ENCODE measurements at places on chromosomes 4 and X.

- no peak for DNase-seq
Measured at GRCh38 chrX:154382483-154383069, 3.5 kb downstream of the EMD start.

GRCh38 chr4:162582180-162582579, 418.4 kb upstream of the FSTL5 start:
- no peak for DNase-seq

DNA sequence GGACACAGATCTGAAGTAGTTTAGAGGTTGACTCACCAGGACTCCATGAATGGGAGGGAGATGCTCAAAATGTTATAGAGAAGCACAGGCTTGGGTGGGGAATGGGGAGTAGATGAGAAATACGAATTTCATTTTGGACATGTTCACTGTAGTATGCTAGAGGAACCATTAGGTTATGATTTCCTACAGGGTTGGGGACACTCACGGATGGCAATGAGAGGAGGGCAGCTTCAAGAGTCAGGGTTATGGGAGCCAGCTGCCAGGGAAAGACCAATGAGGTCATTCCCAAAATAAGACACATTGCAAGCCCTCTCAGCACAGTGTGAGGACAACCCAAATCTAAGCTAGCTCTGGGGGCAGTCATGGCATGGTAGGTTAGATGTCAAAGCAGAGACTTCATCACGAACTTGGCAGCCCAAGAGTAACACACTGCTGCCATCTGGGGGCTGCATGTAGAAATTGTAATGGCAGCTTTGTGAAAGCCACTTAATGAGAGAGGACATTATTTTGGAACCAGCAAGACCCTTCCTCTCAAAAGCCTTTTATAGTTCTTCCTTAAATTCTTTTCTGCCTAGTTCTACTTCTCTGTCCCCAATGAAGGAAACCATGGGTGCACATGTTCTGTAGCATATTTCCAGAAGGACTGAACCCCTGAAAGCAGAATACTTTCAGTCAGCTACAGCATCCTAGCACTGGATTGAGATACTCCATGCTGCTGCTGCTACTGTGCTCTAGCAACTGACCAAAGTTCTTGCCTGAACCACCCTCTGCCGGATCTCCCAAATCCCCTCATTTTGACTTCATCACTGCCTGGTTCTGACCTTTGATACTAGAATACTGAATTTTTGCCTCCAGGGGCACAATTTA, 16.2 kb upstream of the ZCCHC12 start:
- no peak for DNase-seq

- DNase-seq, result no peak
Measured at GRCh38 chr4:30833206-30833605, 113.0 kb downstream of the PCDH7 start.

GRCh38 chr4:4857809-4858508, 1.5 kb upstream of the MSX1 start:
- no peak for DNase-seq

- no peak for DNase-seq
Measured at GRCh38 chr4:106652095-106652494, 283.5 kb upstream of the GIMD1 start.

GRCh38 chr4:1809754-1810502, 16.8 kb downstream of the FGFR3 start:
- DNase-seq, result peak; percentile 39

- DNase-seq, result peak; percentile 49
Measured at GRCh38 chr4:38131371-38132091, 171.3 kb downstream of the PTTG2 start.

- no peak for DNase-seq
Measured at GRCh38 chr4:38115601-38116000, 155.4 kb downstream of the PTTG2 start.

- no peak for DNase-seq
Measured at GRCh38 chr4:57137261-57137660, 27.1 kb upstream of the IGFBP7 start.

GRCh38 chr4:136002316-136002715, 1530.0 kb downstream of the PCDH18 start:
- DNase-seq, result no peak

DNA sequence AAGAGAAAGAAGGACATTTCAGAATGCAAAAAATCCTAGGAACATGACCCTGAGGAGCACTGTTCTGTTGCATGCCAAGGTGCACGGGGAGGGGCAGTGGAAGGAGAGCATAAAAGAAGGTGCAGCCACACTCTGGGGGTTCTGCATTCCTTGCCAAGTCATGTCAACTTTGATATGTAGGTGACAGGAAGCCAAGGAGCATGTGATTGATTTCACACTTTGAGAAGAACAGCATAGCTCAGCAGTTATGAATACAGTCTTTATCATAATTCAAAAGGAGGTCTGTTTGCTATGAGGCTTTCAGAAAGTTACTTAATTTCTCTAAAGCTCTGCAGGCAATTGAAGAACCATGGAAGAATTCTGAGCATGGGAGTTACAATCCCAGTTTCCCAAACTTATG, 50.6 kb downstream of the SCFD2 start:
- DNase-seq, result no peak

- no peak for DNase-seq
Measured at GRCh38 chr4:85154591-85154990, 188.1 kb upstream of the WDFY3 start.

GRCh38 chrX:4547213-4547836, 833.9 kb upstream of the PRKX start:
- peak; percentile 3 for DNase-seq

- DNase-seq, result no peak
Measured at GRCh38 chr4:45471335-45471734, 652.5 kb downstream of the GABRG1 start.

DNA sequence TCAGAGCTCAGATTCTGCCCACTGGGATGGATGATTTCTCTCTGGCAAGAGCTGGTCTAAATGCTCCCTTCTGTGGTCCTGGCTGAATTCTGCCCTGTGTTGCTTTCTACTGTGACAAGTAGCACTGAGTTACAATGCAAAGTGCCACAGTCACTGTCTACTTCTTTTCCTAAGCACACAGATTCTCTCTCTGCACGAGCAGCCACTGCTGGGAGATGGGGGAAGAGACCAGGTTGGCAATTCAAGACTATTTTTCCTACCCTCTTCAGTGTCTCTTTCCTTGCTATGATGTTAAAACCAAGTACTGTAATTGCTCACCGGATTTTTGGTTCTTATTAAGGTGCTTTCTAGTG, 45.5 kb downstream of the STAP1 start:
- no peak for DNase-seq

- DNase-seq, result no peak
Measured at GRCh38 chr4:127856813-127857447, 23.8 kb upstream of the PLK4 start.

- DNase-seq, result no peak
Measured at GRCh38 chr4:169080981-169081380, 70.9 kb upstream of the CBR4 start.

DNA sequence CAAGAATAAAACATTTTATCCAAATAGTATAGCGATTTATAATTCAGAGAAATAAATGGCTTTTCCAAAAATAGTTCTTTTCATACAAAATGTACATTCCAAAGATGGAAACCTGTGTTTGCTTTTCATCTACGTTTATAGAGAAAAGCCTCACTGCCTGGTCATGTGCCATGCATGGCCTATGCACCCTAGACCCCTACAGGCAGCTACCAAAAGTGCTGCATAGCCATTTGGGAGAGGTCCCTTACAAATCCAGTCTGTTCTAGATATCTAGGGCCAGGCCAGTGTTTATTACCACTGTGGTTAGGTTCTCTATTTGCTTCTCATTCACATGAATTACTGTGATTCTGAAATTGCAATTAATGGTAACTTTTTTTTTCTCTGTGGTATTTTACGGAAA, 17.2 kb downstream of the HMGB2 start:
- no peak for DNase-seq

DNA sequence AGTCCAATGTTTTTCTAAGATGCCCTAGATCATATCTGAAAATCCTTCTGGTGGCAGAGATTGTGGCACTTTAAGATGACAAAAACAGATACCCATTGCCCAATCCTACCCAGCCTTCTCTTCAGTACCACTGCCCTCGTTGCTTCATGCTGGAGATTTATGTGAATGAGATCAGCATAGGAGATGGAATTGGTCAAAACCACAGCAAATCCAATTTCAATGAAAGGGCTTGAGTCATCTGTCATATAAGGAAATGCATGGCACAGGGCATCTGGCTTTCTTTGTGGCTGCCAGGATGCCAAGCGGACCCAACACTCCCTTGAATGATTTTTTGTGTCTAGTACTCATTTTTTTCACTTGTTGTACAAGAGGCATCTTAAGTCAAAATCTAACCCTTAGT, 16.8 kb downstream of the AFF2 start:
- DNase-seq, result no peak

- DNase-seq, result no peak
Measured at GRCh38 chr4:100118181-100118580, 72.1 kb downstream of the DDIT4L start.

DNA sequence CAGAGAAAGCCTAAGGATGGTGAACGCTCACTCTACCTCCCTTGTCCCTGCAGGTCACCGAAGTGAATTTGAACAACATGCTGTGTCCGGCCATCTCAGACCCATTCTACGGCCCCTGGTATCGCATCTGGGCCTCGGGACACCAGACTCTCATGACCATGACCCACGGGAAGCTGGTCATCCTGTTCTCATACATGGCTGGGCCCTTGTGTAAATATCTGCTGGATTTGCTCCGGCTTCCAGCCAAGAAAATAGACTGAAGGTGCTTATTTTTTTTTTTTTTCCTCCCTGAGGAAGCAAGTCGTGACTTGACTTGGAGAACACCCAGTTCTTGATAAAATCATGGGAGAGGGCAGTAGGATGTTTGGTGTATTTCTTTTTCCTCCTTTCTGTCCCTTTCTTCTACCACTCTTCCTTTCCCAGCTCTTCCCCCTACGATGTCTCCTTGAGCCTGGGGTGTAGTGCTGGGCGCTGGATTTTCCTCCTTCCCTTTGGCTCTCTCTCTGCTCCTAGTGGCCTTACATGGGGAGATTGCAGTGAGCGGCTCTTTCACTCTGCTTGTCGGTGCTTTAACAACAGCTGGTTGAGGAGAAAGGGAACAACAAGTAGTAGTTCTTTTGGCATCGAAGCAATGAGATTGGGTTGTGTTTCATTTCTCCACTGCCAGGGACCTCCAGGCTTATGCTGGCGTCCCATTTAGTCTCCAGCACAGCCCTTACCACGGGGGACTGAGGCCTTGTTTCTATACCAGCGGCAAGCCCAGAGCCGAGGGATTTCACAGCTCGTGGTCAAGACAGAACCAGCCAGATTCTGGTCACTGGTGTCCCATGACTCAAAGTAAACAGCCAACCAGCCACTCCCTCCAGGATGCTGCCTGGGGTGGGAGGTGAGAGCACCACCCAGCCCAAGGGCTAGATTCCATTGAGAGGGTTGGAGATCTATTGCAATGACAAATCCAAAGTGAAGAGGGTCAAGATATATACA, 144.4 kb downstream of the AMMECR1 start:
- no peak for DNase-seq

- DNase-seq, result no peak
Measured at GRCh38 chr4:6414578-6414977, 57.8 kb downstream of the PPP2R2C start.

DNA sequence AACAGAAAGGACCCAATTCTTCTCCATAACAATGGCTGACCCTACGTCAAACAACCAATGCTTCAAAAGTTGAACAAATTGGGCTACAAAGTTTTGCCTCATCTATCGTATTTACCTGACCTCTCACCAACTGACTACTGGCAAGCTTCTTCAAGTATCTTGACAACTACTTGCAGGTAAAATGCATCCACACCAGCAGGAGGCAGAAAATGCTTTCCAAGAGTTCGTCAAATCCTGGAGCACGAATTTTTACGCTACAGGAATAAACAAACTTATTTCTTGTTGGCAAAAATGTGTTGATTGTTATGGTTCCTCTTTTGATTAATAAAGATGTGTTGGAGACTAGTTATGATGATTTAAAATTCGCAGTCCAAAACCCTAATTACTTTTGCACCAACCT, 6.7 kb upstream of the GAB1 start:
- no peak for DNase-seq

GRCh38 chr4:109390115-109390768, 43.4 kb upstream of the SEC24B start:
- DNase-seq, result no peak

DNA sequence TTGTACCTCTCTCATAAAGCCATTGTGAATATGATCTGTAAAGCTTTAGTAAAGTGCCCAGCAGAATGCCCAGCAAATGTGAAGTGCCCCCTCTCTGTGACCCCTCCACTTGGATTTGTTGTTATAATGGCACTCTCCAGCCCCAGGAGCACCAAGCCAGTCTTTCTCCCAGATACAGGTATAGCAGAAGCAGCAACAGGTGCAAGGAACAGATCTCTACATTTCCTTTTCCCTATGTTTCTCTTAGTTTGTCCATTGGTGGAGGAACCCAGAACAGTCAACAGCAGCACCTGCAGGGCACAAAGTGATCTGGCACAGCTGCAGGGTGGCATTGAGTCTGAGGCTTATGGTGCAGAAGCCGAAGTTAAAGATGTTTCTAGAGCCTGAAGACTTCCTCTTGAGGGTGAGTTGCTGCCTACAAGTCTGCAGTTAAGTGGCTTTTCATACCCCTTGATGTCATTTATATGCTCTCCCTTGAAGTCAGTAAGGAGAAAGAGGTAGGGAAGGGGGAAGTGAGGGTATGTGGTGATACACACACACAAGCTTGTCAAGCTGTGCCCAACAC, 16.1 kb upstream of the CXCL3 start:
- no peak for DNase-seq

- DNase-seq, result no peak
Measured at GRCh38 chrX:106725931-106726330, 570 bp upstream of the RNF128 start.

DNA sequence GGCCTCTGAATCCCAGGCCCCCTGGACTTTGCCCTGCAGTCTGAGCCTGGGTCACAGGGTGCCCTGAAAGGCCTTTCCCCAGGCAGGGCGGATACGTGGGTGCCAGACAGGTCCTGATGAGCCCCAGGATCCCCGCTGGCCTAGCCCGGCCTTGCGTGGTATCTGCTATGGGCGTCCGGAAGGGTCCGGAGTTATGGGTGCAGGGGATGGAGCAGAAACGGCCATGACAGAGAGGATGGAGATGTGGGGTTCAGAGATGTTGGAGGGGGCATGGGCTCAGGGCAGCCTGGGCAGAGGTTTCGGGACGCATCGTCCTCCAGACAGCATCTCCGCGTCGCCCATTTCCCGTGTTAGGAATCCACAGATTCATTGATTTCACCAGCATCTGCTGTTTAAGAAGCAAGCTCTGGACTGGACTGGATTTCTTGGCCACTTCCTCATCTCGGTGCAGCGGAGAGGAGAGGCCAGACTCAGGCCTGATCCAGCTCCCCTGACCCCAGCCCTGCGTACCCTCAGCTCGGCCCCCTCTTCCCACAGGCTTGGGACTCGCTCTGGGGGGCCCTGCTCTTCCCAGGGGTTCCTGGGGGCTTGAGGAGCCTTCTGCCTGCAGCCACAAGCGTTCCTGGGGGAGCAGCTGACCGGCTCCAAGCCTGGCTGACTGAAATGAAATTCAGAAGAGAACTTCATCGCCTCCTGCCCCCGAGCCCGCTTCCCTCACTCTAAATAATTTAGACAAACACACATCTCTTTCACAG, 86.9 kb upstream of the ADRA2C start:
- DNase-seq, result no peak

- no peak for DNase-seq
Measured at GRCh38 chrX:33129607-33130006, 81.7 kb downstream of the DMD start.

Data from stimulated activated CD8-positive, alpha-beta memory T cell treated with anti-CD3 and anti-CD28 coated beads, Interleukin-12 subunit alpha, Interleukin-12 subunit beta, amount 100 ng/mL, for 1 hour (primary cell).